Upper lobe of left lung (tissue), 6 donors: ENCODE measurements at places on chromosomes 1 and 21.

- DNase-seq, result no peak
These were observed 67.3 kb downstream of the NOS1AP start for GRCh38 chr1:162136760-162137159.

DNA sequence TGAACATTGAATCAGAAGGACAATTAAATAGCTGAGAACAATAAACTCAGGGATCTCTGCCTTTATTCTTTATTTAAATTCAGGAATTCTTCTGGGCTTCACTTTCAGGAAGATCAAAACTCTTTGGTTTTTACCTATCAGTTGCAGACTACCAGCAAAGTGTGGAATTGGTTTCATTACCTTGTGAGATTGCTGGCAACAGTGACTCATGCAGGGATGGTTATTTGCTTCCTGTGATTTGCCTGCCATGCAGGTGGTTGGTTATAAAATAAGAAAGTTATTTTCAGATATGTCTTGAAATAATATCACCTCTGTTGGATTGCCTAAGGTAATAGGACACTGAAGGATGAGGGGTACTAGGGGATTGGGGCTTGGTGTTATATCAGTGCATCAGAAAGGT is 204.6 kb downstream of the PTBP2 start:
- no peak for DNase-seq

DNA sequence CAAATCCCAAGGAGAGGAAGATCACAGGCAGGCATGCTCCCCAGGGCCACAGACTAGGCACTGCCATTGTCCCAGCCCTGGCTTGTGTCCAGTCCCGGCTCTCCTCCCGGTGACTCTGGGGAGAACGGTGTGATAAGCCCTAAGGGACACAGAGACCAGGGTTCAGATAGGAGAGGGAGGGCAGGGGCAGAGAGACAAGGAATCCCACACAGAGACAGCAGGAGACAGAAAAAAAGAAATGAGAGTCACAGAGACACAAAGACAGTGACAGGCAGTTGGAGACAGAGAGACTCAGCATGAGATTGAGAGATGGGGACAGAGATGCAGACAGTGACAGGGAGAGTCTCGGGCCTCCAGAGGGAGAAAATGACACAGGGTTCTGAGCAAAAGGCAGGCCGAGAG is 361 bp downstream of the INSRR start:
- DNase-seq, result no peak

DNA sequence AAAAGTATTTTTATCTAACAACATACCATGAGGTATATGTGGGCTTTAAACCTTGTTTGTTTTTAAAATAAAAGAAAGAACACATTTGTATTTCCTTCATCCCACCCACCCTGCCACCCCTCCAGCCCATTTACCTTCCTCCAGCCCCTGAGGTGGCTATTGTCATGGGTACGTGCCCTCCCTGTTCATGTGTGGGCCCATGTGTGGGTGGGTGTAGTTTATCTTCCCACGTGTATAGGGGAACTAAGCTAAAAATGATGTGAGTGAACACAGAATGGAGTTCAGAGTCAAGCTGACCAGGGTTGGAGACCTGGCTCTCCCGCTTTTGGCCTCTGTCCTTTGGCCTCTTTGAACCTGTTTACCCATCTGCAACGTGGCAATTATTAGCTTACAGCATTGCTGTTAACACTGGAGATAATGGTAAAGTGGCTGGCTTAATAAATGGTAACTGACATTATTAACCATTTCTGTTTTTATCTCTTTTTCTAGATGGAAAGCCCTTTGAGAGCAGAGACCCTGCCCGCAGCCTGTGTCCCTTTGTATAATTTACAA is 78.1 kb upstream of the WDR26 start:
- DNase-seq, result no peak

GRCh38 chr1:24108334-24109165 is 3.4 kb downstream of the MYOM3 start:
- no peak for DNase-seq

- no peak for DNase-seq
These were observed 21.6 kb downstream of the CD244 start for GRCh38 chr1:160841079-160841478.
